ENCODE measurements at places on chromosomes 3 and 15.

GRCh38 chr15:99249270-99249841 is at the start of gene TTC23:
Gene TTC23, minus strand, starts transcription at chr15:99249581. Its CDS starts 20,869 bp downstream, at chr15:99228712.
- DNase-seq = no peak

DNA sequence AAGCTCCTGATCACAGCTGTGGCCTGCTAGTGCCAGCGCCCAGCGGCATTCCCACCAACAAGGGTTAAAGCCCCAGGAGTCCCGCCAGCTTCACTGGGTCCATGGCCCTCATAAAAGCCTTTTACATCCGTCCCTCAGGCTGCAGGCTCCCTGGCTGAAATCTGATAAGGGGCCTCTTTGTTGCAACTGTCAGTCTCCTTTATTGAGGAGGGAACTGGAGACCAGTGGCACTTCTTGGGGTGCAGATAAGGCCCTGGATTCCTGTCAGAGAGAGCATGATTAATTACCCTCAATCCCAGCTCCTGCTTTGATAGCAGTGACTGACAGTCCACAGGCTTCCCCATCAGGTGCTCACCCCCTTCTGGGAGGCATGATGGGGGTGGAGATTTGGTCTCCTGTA is 30.9 kb upstream of the CLK3 start:
- DNase-seq = no peak

GRCh38 chr3:10292505-10293419 is at the start of gene GHRL:
Gene GHRL, minus strand, starts transcription at chr3:10292947. Its CDS starts 2,767 bp downstream, at chr3:10290180.
- DNase-seq = no peak

- no peak for DNase-seq
These were observed 245.1 kb upstream of the LMCD1 start for GRCh38 chr3:8256441-8257071.

DNA sequence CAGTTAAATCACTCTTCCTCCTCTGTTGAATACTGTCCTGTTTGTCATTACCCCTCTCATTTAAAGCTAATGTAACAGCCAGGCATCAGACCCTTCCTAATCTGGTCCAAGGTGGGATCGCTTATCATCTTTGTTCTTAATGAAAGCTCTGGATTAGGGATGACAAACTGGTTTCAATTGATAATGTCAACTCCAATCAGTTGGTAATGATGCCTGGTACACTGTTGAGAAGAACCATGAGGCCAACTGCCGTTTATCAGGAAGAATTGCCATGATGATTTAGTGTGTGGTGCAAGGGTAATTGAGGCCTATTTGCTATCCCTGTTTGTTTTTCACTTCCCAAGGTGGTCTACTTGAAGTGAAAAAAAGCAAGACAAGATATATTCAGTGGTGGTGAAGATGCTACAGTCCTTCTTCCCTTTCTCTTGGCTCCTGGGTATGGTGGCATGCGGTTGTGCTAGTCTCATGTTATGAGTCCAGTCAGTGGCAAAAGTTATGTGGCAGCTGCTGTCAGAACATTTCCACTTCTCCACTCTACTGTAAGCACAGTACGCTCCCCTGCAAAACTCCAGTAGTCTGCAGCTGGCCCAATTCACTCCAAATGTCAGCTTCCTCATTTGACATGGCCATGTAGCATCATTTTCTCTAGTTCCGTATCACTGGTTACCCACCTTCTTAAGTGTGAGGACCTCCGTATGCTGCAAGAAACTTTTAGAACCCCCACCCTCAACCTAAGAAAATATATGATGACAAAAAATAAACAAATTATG is 72.5 kb downstream of the MORC1 start:
- no peak for DNase-seq

DNA sequence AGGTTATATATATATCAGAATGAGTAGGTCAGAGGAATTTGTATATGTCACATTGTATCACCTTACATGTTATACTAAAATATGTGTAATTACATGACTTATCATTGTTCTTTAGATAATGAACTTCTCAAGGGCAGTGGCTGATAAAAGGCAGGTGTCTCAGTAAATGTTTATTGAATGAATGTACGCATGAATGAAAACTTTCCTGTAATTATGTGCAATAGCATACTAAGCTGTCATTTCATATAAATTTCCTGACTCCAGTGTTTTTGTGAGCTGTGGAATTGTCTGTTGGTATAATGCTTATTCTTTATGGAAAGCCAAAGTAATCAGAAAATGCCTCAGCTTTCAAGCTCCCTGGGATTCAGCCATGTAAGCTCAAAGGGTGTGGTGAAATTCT is 4.2 kb downstream of the TBC1D23 start:
- DNase-seq = no peak

DNA sequence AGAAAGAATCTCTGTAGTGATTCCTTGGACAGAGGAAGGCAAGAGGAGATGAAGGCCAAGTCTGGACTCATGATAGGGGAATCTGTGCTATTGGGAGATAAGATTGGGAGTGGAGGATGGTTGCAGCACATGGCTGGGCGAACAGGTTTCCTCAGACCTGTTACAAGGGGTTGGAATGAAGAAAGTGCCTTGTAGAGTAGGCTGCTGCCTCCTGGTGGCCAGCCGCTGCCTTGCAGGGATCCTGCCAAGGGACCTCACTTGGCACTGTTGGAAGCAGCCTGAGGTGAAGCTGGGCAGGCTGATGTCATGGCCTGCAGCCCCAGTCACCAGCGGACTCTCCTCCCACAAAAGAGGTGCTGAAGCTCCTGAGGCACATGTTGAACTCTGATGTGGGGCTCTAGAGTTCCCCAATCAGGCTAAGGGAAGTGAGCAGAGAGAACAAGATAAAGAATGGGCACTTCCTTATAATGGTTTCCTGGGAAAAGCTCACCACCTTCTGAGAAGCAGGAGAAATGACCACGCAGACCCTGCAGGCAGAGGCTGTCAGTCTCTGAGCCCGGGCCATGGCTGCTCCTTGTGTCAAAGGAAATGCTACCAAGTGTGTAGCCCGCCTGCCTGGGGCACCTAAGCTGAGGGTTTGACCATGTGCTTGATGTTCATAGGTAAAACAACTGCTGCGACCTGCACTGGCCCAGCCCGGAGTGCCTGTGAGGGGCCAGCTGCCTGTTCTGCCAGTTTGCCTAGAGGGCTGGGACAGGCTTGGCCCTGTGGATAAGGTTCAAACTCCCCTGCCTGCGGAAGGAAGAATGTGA is 1.6 kb upstream of the TEX264 start:
- peak; percentile 97 for DNase-seq

DNA sequence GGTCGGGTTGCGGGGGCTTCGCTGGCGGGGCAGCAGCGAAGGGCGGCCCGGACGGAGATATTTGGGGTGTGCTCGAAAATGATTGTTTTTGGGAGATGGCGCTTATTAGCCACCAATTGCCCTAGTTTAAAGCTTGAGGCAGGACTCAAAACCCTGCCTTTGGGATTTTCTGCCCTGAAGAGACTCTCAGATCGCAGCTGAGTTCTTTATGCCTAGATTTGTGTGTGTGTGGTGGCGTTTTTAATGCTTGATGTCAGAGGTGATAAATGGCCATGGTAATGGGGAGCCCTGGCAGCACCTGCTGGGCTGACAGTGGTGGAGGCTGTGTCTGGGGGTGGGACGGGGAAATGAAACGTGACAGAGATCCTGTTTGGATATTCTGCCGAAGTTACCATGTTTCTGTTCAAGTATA is 604 bp downstream of the KCTD6 start:
- no peak for DNase-seq

DNA sequence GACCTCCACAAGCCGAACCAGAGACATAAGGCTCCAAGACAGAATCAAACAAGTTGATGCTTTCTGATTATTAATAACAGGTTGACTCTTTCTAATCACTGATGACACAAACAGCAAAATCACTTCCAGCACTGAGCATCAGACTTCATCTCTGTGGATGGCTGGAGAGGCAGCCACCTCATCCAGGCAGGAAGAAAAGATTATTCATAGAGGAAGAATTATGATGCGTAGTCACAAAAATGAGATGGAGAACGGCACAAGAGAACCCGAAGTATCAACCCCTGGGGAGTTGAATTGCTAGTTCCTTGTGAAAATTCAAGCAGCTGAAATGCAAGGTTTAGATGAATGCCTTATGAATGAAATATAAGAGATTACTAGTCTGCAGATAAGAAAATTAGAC is 49.9 kb upstream of the LMCD1 start:
- no peak for DNase-seq

GRCh38 chr3:185728630-185729336 is 96.1 kb downstream of the IGF2BP2 start:
- DNase-seq = no peak

GRCh38 chr15:68295014-68295805 is 17.7 kb downstream of the FEM1B start:
- DNase-seq = no peak

- no peak for DNase-seq
These were observed 48.5 kb upstream of the MLF1 start for GRCh38 chr3:158522221-158523136.

GRCh38 chr3:66797889-66798560 is 200.1 kb upstream of the KBTBD8 start:
- no peak for DNase-seq

- no peak for DNase-seq
These were observed 19.4 kb upstream of the SKOR1 start for GRCh38 chr15:67805666-67806516.

DNA sequence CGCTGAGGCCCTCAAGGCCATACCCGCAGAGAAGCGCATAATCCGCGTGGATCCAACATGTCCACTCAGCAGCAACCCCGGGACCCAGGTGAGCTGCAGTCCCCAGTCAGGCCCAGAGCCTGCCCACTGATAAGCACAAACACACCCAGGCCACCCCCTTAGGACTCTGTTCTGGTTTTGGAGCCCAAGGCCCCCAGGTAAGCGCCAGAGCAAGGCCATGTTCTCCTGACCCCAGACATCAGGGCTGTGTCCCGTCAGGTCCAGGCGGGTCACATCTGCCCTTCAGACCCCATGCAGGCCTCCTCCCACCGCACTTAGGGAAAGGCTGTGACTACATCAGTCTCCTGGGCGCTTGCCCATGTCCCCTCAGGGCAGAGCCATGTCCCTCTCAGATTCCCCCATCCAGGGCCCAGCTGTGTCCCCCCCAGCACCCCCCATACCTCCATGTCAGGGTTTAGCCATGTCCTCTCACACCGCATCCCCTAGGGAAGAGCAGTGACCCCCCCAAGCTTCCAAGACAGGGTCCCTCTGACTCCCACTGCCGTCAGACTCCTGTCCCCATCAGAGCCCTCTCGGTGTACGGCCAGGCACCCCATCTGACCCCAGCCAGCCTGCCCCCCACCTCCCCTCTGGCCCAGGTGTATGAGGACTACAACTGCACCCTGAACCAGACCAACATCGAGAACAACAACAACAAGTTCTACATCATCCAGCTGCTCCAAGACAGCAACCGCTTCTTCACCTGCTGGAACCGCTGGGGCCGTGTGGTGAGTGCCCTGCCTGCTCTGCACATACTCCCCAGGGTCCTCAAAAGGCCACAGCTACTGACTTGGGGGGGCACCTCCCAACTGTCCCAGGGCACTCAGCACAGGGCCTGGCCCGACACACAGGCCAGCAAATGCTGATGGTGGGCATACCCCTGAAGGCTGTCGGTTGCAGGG is 1.6 kb downstream of the PARP3 start:
- peak; percentile 86 for DNase-seq

DNA sequence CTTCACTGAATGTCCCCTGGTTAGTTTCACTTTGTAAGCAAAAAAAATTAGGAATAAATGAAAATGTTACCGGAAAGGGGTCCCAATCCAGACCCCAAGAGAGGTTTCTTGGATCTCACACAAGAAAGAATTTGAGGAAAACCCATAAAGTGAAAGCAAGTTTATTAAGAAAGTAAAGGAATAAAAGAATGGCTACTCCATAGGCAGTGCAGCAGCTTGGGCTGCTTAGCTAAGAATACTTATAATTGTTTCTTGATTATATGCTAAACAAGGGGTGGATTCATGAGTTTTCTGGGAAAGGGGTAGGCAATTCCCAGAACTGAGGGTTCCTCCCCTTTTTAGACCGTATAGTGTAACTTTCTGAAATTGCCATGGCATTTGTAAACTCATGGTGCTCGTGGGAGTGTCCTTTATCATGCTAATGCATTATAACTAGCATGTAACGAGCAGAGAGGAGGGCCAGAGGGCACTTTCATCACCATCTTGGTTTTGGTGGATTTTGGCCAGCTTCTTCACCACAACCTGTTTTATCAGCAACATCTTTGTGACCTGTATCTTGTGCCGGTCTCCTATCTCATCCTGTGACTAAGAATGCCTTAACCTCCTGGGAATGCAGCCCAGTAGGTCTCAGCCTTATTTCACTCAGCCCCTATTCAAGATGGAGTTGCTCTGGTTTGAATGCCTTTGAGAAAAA is 41.0 kb upstream of the CMSS1 start:
- DNase-seq = no peak

DNA sequence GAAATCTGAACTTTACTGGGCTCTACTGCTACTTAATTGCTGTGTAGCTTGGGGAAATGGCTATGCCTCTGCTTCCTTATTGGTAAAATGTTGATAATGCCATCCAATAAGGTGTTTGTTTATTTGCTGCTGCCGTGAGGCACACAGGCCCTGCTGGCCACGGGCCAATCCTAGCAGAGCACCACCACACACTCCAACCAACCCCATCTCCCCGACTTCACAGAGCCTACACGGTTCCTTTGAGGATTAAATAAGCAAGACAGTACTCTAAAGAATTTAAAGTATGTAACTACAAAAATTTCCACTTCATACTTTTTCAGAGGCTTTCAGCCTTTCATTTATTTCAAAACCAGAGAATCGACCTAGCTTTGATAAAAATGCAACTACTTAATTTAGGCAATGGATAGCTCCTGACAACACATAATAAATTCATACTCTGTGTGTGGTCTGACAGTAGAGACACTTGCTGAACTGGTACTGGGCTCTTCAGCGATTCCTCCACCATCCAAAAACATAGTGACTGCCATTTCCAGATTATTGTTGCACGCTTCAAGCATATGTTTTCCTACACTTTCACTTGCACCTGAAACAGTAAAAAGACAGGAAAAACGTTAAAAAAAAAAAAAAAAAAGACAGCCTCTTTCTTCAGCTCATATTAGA is 25.3 kb downstream of the UBXN7 start:
- DNase-seq = no peak

DNA sequence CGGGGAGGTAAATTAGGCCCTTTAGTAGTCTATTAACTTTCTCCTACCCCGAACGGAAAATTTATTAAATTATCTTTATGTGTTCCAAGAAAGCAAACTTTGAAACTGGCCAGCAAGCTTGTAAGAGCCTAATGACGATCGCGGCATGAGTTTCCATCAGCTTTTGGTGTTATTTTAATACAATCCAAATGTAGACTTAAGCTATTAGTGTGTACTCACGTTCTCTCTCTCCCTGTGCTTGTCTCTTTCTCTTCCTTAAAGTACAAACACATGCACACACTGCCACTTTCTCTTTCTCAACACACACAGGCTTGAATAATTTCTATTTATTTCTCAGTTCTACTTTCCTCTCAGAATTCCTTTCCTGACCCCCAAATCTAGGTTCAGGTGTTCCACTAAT is 108.8 kb upstream of the MME start:
- DNase-seq = no peak

Measured in lower leg skin (tissue), 4 donors.